ENCODE measurements at places on chromosomes 2 and 18. TPM values are rescaled to one million over a fixed set of nuclear protein-coding genes. Genes with fewer than 3 reads are reported as not detected.

GRCh38 chr2:128538396-128538795, 219.7 kb upstream of the HS6ST1 start:
- no peak for ATAC-seq

GRCh38 chr2:164430166-164430783, 191.0 kb downstream of the GRB14 start:
- no peak for ATAC-seq

Gene SKA1
- not detected for total RNA-seq

Gene NTSR2
- total RNA-seq = not detected

Gene SRBD1
- total RNA-seq = 16.7 TPM

Gene ERCC3
- total RNA-seq = 36.6 TPM

Gene ADGRF3
- total RNA-seq = not detected

Data from gastroesophageal sphincter (tissue), 4 donors.